ENCODE measurements at places on chromosomes 6 and 20.

DNA sequence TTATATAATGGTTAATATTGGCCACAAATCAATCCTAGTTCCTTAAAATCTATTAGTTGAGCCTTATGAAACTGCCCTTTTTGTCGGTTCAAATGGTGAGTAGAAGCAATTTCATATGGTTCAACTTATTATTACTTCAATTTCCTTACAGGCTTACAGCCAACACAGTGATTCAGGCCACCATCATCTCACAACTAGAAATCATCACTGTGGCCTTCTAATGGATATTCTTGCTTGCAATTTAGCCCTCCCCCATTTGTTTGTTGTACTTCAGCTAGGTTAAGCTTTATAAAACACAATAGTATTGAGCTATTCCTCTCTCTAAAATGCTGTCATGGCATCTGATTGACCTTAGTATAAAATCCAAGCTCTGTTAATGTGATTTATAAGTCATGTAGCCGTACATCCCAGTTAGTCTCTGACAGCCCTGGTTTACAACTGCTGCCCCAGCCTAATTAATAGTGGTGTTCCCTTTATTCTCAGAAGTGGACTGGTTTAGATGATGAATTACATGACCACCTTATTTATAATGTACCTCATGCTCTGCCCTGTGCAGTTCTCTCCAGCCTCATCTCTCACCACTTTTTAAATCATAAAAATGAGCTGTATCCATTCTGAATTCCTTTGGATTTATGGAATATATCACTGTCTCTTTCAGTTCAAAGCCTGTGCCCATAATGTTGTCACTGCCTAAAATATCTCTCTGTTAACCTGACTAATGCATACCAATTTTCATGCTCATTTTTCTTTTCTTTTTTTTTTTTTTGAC is 36.7 kb downstream of the LAMA2 start:
- DNase-seq: no peak

DNA sequence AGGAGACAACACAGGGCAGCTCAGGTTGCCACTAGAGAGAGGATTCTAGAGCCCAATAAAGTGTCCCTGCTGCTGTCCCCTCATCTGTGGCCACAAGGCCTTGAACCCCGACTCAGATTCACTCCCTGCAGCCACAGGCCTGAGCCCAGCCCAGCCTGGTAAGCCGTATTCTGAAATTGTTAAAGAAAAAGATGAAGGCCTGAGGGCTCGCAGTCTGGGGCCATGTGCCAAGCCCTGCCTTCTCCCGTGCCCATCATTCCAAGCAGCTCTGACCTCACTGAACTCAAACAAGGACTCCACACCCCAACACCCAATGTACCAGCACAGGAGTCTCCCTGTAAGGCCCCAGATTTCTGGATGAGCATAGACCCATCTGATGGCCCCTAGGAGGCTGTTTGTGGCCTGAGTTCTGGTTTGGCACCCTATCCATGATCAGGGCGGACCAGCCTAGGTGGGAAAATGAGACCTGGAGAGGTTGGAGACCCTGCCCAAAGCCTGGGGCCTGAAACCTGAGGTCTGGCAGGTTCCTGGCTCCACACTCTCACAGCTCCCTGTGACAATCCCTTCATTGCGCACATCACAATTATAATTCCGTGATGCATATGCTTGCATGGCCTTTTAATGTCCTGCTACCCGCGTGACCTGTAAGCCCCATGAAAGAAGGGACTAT is 62.0 kb upstream of the TOP1 start:
- no peak for DNase-seq

DNA sequence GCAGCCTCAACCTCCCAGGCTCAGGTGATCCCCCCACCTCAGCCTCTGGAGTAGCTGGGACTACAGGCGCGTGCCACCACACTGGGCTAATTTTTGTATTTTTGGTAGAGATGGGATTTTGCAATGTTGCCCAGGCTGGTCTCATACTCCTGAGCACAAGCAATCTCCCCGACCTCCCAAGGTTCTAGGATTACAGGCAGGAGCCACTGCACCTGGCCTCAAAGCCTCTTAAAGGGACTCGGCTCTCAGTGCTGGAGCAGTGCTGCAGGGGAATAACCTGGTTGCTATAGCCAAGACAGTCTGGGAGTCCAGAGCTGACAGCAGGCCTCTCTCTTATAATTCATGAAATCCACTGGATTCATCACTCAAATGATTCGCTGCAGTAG is 17.0 kb downstream of the GHRH start:
- no peak for DNase-seq

- DNase-seq: no peak
These were observed 545.5 kb downstream of the EPM2A start for GRCh38 chr6:145189836-145190235.

DNA sequence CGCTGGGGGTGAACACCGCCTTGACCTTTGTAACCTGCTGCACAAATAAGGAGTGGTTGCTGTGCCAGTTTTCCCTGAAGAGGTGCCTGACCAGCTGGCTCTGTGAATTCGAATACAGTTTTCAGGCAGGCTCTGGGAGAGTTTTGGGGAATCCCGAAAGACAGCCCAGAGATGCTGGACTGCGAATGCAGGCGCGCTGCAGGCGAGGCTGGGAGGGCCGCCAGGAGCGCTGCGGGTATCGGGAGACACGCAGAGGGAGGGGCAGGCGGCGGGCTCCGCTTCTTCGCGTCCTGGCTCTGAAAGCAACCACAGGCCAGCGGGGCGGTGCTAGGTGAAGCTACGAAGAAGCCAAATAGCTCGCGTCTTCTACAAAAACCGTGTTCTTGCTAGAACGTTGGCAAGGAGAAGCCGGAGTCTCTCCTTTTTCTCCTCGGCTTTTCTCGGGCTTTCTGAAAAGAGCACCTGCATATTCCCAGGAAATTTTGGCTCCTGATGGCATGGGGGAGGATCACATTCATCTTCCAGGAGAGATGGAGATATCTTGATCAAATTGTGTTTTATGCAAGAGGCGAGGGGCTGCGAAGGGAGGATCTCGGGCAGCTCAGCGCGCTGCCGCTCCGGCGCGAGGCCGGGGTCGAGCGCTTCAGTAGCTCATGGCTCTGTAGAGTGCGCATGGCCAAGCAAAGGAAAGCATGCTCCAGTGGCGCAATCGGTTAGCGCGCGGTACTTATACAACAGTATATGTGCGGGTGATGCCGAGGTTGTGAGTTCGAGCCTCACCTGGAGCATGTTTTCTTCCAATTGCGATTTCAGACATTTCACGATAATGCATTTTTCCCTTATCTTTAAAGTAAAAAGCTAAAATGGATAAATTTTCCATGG is 158.1 kb upstream of the ZNF184 start:
- DNase-seq: no peak

DNA sequence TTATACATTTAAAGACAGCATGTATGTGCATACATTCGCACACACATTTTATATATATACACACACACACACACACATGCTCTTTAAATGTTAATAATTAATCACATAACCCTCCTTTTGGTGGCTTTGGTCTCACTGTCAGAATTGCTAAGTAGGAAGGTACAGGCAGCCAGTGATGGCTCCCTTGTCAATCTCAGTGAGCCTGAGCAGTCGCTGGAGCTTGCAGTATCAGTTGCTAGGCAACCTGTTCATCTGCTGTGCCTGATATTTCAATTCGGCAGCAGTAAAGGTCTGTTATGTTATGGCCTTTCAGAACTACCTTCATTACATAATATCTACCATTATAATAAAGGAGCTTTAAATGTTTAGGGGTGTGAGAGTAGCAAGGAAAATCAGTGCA is 374.3 kb downstream of the LMBRD1 start:
- DNase-seq: no peak
